ENCODE measurements at places on chromosomes 7 and 10.

DNA sequence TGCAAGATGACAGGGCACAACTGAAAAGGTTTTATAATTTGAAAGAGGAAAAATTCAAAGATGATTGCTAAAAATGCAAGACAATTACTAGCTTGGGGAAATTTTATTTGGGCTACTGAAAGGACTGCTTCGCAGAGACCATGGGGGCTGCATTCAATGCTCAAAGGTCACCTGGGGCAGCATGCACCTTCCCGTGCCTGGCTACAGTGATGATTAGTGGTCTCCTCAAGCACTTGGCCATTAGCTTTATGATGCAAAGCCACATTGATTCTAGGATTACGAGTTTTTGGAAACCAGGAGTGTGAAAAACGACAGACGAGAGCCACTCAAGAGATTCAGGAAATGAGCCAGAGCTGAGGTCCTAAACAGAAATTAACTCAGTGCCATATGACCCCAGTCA is 764.6 kb downstream of the PHTF2 start:
- DNase-seq: no peak

DNA sequence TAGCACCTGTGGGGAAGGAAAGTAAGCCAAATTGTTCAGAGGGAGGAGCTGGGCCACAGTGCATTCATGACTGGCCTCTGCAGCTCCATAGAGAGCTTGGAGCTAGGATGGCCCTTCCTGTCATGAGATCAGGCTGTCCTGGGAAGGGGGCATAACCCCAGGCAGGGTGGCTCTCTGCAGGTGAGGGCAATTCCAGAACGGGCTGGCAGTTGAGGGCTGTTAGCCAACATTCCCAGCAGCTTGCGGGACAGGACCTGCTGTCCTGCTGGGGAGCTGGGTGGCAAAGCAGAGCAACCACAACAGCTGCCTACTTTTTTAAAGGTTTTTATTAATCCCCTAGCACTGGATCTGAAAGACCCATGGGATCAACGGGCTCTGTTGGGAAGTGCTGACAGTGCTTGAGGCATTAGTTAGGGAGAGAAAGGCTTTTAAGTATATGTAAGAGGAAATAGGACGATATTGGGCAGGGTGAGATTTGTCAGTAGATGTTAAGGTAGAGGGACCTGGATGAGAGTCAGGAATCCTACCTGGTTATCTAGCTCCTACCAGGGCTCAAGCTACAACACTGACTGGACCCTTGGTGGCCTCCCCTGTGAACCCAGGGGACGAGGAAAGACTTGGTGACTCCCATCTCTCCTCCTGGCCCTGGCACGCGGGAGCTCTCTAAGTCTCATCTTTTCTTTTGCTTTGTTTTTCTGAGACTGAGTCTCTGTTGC is 77.8 kb downstream of the NAMPT start:
- DNase-seq: no peak

DNA sequence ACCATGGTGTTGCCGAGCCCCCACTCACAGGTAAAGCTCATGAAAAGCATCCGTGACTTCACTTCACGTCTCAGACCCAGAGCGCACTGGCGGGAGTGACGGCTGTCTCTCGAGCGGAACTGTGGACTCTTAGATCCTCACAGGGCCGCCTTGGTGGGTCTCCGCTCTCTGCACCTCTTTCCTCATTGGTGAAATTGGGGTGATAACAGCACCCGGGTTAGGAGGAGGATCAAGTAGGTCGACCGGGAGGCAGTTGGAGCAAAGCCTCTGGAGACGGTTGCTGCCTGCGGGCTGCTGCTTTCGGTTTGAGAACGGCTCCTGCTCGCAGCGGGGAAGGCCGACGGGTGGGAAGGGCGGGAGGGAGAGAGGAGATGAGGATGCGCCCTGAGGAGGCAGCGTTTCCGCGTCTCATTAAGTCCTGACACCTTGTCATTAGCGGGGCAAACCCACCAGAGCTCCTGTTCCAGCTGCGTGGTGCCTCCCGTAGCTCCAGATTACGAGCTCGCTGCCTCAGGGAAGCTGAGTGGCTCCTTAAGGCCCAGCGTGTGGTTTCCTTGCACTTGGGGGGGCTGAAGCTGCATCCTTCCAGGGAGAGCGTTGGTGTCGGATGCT is 51.9 kb upstream of the CFAP46 start:
- no peak for DNase-seq

- DNase-seq: no peak
These were observed 70.8 kb upstream of the ZNF438 start for GRCh38 chr10:31102421-31102820.

DNA sequence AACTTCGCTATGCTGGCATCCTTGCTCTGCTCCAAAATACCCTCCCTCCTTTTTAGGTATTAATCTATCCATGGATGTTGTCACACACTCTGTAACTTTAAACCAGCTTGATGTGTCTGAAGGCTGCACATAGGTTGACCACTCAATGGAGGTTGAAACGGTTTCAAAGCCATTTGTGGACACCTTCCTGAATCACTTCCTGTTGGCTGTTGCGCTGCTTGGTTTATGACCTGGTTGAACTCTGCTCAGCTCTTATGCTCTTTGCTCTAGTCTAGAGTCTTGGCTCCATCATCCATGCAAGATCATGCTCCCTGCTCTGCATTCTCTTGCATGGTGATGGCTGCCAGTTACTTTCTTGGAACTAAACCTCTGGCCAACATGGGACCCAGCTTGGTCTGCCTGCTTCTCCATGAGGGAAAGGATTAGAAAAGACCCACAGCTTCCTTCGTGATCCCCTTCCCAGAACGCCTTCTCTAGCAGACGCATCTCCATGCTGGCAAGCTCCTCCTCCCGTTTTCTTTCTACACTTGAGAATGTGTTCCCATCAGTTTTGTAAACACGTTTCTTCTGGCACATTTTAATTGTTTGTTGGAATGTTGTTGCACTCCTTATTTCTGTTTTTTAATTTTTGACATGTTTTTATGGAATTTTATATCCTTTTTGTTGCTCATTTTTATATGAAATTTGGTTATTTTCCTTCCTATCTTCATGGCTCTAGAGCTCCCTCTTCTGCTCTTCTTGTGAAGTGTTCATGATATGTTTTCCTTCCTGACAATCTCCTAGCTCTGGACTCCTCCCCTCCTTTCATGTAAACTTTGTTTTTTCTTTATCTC is 149.8 kb downstream of the XPNPEP1 start:
- DNase-seq: no peak

- DNase-seq: no peak
These were observed 23.8 kb upstream of the SEC61G start for GRCh38 chr7:54782829-54783228.

- DNase-seq: no peak
These were observed 1.4 kb downstream of the MXI1 start for GRCh38 chr10:110208614-110209453.

DNA sequence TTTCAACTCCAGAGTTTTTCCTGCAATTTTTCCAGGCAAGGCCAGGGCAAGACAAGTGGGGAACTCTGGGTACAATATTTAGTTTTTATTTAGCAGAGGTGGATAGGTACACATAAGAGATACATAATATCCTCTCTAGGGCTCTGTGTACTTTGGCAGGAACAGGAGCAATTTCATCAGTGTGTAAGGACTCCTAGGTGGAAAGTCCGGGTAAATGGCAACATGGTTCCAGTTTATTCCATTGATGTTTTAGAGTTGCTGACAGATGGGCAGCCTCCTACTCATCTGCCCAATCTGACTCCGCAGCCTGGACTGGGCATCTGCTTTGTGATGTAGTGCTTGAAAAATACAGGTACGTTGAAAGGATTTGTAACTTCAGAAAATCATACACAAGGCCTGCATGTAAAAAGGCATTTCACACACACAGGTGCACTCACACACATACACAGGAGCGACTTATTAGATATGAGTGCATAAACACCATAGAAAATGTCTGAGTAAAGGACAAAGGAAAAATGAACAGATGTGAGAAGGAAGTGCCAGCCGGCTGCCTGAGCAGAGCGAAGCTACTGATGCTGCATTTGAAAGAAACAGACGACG is 5.7 kb downstream of the PON1 start:
- DNase-seq: no peak

DNA sequence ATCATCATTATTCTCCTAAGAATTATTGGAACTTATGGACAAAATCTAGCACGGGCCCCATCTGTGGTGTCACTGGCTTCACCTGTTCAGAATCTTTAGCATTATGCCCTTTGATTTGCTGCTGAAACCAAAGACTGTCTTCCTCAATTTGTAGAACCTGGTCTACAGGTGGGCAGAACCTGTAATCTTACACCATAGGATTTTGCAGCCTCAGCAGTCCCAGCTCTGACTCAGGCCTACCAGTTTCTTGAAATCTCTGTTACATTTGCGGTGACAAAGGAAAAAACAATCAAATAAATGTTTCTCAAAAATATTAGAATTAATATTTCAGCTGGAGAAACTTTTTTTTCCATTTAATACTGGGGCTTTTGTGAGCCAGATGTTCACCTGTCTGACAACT is 86.1 kb downstream of the EPDR1 start:
- DNase-seq: no peak

- no peak for DNase-seq
These were observed 39.9 kb downstream of the SLC26A4 start for GRCh38 chr7:107700570-107700969.

GRCh38 chr10:93622942-93623341 is 10.6 kb downstream of the PDE6C start:
- no peak for DNase-seq

DNA sequence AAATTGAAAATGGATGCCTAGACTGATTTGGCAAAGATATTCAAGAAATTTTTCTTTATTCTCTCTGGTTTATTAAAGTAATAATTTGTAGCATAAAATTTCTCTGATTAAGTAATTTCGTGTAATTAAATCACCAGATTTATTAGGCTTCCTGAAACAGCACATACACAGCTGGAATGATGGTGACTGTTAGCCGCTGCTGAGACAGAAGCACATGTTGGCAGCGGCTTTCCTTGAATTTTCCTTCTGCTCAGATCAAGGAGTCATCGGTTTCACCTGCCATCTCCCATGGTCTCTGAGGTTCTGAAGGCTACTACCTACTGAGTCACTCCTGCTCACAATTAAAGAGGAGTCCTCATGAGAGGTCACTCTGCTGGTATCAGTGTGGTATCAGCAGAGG is 101.5 kb downstream of the GFRA1 start:
- DNase-seq: no peak

GRCh38 chr7:1245524-1246050 is 12.9 kb downstream of the UNCX start:
- no peak for DNase-seq

DNA sequence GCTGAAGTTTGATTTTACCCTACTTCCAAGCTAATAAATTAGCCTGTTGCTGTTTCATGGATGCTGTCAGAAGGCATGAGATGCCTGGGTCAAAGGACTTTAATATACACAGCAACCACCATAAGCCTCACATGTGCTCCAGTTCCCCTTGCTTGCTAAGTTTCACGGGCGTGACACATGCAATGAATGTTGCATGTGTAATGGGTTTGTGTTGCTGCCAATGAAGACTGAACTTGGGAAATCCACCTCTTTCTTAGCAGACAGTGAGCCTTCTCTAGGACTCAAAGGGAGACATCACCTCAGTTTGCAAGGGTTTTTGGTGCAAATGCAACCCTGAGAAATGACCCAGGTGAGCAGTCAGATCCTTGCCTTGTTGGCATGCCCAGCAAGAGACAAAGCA is 505.5 kb upstream of the PODXL start:
- no peak for DNase-seq

- no peak for DNase-seq
These were observed 12.3 kb downstream of the DDIT4 start for GRCh38 chr10:72285972-72286521.

- DNase-seq: no peak
These were observed 31.0 kb downstream of the PDE1C start for GRCh38 chr7:32039000-32039756.

DNA sequence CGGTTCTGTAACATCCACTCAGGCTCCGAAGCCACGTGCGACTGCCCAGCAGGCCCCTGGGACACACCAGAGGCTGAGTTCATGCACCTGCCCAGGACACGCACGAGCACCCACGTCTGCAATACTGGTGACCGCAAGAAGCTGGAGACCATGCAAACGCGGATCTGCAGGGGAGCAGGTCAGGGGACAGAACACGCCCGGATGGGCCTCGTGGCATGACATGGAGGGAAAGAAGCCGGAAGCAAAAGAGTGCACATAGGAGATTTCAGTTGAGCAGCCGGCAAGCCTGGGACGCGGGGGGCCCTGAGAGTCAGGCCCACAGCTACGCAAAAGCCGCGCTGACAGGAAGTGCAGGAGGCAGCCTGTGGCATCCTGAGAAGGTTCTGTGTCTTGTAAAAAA is 73.7 kb downstream of the FOXL3 start:
- DNase-seq: no peak

GRCh38 chr7:96320442-96320841 is 1.5 kb downstream of the SLC25A13 start:
- DNase-seq: no peak

DNA sequence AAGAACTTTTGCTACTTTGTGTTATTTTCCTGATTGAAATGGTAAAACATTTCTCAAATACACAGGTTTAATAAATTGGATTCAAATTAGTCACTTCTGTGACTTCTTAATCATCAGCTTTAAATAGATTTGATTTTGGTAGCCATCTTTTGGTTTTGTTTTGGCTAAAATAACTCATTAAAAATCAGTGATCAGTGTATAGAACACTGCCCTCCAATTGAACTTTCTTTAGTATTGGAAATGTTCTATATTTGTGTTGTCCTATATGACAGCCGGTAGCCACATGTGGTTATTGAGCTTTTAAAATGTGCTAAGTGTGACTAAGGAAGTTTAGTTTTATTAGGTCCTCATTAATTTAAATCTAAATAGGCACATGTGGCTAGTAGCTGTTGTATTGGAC is 50.4 kb downstream of the GLCCI1 start:
- no peak for DNase-seq

- no peak for DNase-seq
These were observed 396.2 kb downstream of the REEP3 start for GRCh38 chr10:63917363-63917762.

DNA sequence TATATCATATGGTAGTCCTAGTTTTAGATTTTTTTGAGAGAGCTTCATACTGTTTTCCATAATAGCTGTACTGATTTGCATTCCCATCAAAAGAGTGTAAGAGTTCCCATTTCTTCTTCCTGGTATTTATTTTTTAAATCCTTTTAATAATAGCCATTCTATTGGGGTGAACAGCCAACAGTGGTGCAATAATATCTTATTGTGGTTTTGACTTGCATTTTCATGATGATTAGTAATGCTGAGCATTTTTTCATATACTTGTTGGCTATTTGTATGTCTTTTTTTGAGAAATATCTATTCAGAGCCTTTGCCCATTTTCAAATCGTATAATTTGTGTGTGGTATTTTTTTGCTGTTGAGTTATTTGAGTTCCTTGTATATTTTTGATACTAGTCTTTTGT is 167.4 kb downstream of the FZD1 start:
- no peak for DNase-seq
